ENCODE measurements at places on chromosomes 12 and 14.

DNA sequence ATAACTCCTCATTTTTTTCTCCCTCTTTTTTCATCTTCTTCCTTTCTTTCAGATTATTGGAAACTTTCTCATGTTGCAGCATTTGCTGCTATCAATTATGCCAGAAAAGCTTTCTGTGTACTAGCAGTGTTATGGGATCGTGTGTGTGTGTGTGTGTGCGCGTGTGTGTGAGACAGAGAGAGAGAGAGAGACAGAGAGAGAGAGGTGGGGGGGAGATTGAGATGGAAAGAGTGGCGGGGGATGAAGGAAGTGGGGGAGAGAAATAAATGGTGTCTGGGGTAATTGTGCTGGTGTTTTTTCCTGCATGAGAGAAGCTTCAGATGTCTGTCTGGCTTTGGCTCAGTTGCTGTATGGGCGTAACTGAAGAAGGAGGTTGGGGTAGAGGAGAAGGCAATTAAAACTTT lies 268.9 kb downstream of the RAD51B start:
- DNase-seq = no peak

DNA sequence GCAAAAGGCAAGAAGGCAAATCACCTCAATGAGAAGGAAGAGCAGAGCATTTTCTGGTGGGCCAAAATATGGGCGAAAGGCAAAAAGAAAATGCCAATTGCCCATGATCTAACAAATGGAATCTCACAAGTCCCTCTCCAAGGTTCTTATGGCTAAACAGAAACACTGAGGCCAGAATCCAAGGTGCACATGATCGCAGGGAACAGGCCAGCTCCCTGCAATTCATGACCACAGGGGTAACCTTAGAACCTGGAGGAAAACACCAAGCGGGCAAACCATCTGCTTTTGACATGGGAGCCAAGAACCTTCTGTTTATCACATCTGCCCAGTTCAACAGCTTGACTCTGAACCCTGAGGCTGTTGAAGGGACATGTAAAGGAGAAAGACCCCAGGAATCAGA lies 60.0 kb downstream of the NT5DC3 start:
- no peak for DNase-seq

DNA sequence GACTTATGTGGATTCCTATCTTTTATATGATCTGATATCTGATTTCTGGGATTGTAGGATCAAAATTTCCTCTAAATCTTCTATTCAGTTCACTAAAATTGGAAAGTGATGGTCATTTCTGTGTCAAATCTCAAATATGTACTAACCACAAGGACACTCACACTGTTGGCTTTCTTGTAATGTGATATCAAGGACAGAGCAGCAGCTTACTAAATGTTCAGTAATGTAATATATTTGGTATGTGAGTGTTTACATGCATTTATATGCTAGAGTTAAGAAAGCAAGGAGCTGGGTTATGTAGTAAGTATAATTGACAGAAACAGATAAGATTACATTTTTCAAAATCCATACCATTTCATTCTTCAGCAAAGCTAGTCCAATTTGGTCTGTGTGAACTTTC lies 16.5 kb downstream of the PUS7L start:
- DNase-seq = no peak

GRCh38 chr12:117718141-117718540 lies 250.6 kb downstream of the KSR2 start:
- DNase-seq = no peak

DNA sequence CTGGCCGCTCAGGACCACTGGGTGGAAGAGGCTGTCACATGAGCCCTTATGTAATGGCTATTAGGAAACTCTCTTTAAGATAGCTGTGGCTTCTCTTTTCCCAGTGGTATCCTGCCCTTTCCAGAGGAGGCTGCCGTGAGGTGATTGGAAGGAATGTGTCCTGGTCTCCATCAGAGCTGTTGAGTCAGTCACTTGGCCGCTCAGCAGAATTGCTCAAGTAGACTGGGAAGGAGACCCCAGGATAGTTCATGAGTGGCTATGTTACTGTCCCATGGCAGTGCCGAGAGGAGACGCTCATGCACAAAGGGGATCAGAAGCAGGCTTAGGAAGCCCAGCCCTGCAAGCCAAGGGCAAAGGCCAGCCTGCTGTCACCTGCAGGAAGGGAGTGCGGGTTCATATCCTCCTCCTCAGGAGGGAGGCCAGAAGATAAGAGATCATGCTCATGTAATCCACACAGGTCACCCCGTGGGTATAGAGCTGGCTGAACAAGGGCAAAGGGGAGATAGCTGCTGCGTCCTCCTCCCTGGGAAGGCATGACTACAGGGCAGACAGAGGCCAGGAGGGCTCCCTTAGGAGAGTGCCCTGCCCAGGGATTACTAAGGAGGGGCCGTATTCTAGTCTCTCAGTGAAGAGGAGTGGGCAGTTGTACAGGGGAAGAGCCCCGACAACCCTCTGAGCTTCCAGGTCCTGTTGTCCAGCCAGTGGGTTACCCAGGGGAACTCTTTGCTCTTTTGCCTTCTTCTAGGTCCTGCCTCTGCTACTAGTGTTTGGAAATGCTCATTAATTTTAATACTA lies 137.0 kb upstream of the MAX start:
- no peak for DNase-seq

DNA sequence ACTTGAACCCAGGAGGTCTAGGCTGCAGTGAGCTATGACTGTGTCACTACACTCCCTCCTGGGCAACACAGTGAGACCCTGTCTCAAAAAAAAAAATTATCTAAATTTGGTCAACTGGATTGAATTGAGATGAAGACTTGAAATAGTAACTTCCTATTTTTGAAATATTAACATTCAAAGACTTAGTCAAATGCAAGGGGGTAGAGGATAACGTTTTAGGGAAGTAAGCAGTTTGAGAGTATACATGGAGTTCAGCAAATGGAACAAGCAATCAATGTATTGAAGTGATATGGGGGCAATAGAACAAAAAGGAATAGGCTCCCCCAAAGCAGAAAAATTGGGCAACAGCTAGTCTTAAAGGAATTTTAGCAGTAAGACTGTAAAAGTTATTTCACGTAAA lies 4.6 kb upstream of the MFAP5 start:
- no peak for DNase-seq

DNA sequence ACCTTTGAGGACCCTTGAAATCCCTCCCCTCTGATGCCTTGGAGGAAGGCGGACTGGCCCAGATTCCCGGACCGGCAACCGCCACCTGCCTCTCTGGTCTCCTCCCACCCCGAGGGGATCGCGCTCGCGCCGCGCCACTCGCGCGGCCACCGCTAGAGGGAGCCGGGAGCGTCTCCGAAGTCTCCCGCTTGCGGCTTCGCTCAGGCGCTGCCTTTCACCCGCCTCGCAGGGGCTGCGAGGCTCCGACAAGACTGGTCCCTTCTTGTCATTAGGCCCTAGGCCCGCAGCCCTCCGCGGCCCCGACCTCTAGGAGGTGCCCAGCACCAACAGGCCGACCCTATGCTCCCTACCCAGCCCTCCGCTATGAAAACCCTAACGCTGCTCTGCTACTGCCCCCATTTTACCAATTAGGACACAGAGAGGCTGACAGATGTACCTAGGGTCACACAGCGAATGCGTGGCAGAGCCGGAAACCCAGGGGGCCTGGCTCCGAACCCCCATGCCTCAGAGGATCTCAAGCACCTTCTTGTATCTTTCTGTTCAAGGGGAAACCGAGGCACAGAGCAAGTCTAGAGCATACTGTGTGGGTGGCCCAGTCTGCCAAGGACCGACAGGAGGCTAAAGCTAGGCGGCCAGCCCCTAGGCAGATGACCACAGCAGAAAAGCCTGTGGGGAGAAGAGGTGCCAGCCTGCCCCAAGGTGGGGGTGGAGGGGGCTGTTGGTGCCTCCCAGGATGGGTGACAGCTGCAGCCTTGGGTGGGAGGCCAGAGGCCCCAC lies 21.4 kb upstream of the VSX2 start:
- DNase-seq = peak; percentile 67

GRCh38 chr14:103762036-103762435 lies 46.4 kb downstream of the ZFYVE21 start:
- no peak for DNase-seq

GRCh38 chr14:77103951-77104350 lies 5.9 kb downstream of the CIPC start:
- no peak for DNase-seq

All from effector memory CD8-positive, alpha-beta T cell (primary cell).